Activated CD4-positive, CD25-positive, alpha-beta regulatory T cell (primary cell): ENCODE measurements at places on chromosomes 1 and 21.

GRCh38 chr1:38243106-38243505, 196.5 kb upstream of the POU3F1 start:
- no peak for DNase-seq

DNA sequence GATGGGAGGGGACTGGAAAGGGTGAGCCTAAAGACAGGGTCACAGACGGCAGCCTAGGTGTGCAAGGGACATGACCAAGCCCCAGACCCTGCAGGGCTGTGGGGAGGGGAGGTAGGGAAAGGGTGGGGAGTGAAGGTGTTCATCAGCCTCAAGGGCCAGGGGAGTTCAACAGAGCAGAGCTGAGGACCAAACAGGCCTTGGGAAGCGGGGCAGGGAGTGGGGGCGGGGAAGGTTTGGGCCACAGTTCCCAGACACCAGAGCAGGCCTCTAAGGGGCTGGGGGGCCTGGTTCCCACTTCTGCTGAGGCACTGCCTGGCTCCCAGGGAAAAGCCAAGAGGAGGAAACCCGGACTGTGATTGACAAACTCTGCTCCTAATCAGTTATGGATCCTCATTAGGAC, 456.3 kb downstream of the MATN1 start:
- no peak for DNase-seq

DNA sequence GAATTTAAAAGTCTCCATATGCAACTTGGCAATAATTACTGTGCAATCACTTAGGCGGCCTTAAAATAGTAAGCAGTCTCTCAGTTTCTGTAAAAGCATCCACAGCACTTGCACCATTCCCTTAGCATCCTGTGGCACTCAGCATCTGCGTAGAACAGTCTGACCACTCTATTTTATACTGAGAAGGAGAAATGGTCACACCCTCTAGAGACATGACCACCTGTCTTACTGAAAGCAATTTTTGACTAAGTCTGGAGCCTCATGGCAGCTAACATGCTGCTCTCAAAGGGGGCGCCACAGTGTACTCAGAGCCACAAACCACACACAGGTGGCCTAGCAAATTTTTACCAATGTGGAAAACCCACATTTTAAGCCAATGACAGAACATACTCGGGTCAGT, 62.0 kb downstream of the KCNK1 start:
- no peak for DNase-seq

DNA sequence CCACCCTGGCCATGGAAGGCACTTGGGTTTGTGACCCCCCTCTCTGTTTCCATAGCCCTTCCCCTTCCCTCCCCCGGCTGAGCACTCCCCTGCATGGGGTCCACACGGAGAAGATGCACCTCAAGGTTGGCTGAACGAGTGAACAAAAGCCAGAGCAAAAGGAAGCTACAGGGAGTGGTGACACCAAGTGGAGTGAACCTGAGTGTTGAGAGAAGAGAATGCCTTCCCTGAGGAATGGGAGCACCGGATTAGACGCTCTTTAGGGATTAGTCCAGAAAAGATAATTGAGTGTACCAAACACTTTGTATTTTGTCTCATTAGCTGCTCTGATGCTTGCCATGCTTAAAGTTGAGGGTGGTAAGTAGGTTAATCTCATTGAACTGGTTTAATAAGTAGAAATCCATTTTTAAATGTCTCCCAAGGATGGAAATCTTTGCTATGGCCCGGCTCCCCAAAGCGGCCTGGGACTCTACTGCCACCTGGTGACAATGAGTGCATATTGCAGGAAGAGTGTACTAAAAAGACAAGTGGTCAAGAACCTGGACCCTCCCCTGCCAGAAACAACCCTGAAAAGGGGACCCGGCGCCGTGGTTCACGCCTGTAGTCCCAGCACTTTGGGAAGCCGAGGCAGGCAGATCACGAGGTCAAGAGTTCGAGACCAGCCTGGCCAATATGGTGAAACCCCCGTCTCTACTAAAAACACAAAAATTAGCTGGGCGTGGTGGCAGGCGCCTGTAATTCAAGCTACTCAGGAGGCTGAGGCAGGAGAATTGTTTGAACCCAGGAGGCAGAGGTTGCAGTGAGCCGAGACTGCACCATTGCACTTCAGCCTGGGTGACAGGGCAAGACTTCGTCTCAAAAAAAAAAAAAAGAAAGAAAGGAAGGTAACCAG, 150.6 kb upstream of the ZC3H12A start:
- DNase-seq: no peak

GRCh38 chr1:47436979-47437446, 831 bp upstream of the FOXD2 start:
- DNase-seq: no peak

GRCh38 chr1:92784021-92784638, 778 bp downstream of the EVI5 start:
- no peak for DNase-seq

- no peak for DNase-seq
Observed at GRCh38 chr1:115115521-115116161, 26.3 kb upstream of the TSPAN2 start.

DNA sequence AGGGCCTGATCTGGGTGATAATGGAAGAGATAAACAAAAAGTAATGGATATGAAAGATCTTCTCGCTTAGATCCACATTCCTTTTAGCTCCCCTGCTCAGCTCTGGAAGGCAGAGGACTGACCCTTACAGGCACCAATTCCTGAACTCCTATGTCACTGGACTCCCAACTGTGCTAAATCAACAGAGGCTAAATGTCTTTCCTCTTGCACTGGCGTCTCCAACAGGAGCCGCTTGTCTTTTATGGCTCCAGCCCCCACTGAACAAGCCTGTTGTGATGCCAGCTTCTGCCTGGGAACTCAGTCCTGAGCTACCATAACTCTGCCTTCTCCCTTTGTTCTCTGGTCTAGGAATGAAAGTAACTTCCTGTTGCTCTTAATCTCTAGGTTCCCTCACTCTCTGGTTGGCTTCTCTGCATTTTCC, 142.1 kb upstream of the COL11A1 start:
- DNase-seq: no peak

DNA sequence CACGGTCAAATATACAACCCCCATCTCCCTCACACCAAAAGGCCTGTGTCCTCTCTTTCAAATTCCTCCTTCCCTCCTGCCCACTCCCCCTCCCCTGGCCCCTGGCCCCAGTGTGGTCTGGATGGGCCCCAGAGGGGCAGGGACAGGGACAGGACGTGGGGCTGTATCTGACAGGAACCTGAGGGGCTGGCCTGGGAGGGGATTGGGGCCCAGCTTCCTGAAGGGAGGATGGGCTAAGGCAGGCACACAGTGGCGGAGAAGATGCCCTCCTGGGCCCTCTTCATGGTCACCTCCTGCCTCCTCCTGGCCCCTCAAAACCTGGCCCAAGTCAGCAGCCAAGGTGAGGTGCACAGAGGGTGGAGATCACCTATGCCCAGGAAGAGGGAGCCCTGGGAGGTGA, at the start of gene MPL:
Gene MPL, plus strand, starts transcription at position 231 of the 400 bp plus-strand sequence. Its CDS starts 31 bp downstream, at position 262.
- no peak for DNase-seq

DNA sequence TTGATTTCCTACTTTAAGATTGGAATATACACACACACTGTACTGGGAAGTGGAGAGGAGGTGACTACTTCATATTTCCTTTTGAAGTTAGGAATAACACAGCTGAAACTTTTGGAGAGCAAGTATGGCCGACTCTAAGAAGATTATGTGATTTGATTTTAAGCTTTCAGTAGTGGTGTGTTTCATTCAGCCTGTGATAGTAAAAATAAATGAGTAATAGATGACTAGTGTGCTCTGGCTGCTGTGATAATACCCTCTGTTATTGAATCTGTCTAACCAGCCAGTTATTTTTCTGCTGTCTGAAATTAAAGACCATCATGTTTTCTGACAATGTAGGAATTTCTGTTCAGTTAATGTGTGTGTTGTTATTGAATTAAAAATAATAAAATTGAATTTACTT, 48.3 kb downstream of the CTTNBP2NL start:
- DNase-seq: no peak

- no peak for DNase-seq
Observed at GRCh38 chr1:86089765-86090164, 66.8 kb downstream of the COL24A1 start.

- no peak for DNase-seq
Observed at GRCh38 chr1:7721940-7722669, 49.0 kb upstream of the VAMP3 start.

GRCh38 chr1:27658951-27659496, 13.0 kb downstream of the IFI6 start:
- DNase-seq: no peak

GRCh38 chr1:201628490-201628889, 89.6 kb downstream of the NAV1 start:
- no peak for DNase-seq

DNA sequence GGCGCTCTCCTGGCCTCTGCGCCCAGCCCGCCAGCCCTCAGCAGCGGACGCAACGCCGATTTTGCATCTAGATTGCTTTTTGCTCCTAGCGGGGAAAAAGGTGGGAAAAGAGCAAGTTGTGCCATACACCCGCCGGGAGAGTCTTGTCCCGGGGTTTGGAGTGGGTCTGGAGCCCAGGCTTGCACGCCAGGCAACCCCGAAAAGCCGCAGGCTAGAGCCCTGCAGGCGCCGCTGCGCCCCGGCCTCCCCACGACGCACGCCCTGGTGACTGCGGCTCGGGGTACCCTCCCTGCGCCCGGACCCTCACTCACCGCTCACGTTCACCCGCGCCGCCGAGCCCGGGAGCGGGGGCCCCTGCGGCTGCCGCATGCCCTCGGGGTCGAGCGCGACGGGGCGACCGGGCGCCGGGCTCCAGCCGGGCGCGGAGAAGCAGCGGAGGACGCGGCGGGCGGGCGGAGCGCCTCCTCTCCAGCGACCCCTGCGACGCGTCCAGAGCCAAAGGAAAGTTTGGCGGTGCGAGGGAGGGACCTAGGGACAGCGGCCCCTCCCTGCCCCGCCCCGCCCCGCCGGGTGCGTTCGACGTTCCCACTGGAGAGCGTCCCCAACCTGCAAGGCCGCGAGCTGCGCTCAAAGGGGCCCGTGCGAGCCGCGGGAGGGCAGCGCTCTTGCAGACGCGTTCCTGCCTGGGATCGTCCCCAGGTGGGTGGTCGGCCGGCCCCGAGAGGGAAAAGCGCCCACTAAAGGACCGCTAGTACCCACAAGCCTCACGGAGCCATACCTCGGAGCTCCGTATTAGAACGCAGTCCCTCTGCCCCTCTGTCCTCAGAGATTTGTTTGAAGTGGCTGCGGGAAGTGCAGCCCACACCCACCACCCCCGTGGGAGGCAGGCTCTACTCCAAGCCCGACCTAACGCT, at the start of gene LPAR3:
Gene LPAR3, minus strand, starts transcription at position 502 of the 914 bp plus-strand sequence. CDS start 27,086 bp downstream, outside the sequence.
- no peak for DNase-seq

DNA sequence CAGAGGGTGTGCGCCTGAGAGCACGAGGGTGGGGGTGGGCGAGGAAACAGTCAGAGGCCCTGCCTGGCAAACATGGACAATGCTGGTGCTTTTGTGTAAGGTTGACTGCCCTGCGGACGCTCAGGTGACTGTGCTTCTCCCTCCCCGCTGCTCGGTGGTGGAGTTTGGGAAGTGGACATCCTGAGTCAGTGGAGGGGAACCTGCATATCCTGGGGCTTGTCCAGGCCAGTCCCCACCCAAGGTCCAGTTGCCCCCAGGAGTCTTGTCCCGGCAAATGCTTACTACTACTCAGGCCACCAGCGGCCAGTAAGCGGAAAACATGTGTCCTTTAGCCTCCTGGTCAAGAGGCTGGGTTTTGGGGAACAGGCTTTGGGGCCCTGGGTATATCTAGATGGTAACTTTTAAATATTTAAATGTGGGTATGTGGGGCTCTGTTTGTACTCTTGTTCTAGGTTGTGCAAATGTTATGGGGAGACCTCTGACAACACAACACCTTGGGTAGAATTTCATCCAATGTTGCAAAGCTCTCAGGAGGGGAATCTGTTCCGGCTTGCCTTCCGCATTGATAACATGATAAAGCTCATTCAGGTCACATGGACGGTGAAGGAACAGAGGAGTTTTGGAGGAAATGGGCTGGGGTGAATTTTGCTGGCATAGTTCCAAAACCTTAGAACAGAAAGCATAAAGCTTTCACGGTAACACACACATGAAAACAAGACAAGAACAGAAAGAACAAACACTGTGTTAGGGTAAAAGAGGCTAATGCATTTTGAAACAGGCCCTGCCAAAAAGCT, 364.9 kb downstream of the PRDM2 start:
- DNase-seq: no peak

DNA sequence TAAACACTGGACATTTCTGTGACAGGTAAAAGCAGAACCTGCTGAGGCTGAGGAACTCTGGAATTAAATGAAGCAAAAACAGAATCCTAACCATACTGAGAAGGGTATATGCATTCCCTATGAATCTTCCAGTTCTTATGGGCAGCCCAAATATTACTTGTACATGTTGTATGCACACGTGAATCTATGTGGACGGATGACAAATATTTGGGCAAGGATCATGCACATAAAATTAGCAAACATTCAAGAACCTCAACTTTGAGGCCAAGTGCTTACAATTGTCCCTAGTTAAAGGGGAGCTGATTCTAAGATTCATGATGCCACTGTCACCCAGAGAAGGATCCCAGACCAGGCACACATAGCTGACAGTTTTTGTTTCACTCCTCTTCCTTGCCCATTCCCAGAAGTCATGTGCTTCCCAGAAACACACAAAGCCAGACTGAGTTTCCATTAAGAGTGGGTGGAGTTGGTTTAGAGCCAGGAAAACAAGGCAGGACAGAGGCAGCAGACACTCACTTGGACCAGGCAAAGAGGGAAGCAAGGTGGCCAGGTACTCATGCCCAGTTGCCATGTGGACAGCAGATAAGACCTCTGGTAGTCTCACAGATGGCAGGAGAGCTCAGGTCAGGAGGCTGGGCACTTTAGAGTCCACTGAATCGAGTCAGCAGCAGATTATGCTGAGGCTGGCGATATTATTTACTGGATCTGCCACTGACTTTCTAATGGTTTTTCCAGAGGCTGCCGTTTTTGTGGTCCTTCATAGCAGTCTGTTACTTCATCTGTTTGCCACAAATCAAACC, 25.6 kb downstream of the AK2 start:
- DNase-seq: no peak

DNA sequence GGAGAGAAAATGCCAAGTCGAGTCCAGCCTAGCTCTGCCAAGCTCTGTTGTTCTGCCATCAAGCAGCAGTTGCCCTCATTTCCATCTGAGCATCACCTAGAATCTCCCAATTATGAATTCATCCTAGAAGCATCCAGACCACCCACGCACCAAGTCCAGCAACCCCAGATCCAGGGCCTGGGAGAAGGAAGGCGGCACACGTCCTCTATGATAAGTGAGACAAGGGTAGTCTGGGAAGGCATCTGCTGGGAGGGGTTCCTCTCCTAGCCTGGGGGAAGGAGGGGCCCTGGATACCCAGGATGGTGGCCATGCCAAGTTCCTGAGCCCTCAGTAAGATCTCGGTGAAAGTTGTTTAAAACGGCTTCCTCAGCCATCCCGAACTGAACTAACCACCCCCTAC, 70.7 kb downstream of the VWA5B1 start:
- DNase-seq: no peak

DNA sequence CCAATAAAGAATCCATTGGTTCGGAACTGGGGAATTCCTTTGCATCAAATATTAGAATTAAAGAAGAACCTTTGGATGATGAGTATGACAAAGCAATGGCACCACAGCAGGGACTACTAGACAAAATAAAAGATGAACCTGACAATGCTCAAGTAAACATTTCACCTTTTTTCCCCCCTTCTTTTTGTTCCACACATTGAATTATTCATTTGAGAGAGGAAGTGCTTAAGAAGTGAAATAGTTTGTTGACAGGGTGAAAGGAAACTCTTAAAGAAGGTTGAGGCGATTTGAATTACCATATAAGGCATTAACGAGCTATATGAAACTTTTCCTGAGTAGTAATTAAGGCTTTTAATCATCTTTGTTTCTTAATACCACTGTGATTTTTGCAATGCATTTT, 93.1 kb downstream of the ZMYM4 start:
- no peak for DNase-seq

GRCh38 chr21:16186742-16187141, 457.0 kb downstream of the USP25 start:
- no peak for DNase-seq

GRCh38 chr1:65105596-65105995, 42.4 kb upstream of the AK4 start:
- DNase-seq: no peak
